Left colon (tissue), 2 donors: ENCODE measurements at places on chromosomes 2 and 18. TPM values are rescaled to one million over a fixed set of nuclear protein-coding genes. Genes with fewer than 3 reads are reported as not detected.

Gene COL4A3
- 0.61 TPM for total RNA-seq

Gene SLC14A1
- 1.0 TPM for total RNA-seq

Gene FARSB
- 19.2 TPM for total RNA-seq

DNA sequence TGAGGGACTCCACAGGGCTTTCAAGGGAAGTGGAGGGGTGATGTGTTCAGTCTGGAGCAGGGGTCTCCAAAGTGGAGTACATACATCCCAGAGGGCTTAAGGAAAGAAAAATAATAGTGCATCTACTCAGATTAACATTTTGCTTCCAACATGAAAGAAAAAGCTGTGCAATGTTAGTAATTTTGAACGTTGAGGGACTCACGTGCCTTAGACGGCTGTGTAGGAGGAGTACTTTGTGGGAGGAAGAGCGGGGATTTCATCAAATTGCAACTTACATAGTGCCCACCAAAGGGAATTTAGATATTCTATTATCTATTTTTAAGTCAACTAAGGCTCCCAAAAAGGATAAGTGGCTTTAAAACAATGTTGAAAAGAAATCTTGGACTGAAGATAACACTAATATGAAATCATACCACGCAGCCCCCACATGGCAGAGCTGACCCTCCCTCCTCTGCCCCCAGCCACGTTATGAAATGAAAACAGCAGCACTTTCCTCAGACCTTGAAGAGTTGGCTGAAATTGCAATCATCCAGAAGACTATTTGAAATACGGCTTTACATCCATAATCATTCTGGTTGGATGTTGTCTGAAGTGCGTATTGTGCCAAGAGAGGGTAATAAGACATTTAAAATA lies 42.9 kb downstream of the MEX3C start:
- no peak for DNase-seq

DNA sequence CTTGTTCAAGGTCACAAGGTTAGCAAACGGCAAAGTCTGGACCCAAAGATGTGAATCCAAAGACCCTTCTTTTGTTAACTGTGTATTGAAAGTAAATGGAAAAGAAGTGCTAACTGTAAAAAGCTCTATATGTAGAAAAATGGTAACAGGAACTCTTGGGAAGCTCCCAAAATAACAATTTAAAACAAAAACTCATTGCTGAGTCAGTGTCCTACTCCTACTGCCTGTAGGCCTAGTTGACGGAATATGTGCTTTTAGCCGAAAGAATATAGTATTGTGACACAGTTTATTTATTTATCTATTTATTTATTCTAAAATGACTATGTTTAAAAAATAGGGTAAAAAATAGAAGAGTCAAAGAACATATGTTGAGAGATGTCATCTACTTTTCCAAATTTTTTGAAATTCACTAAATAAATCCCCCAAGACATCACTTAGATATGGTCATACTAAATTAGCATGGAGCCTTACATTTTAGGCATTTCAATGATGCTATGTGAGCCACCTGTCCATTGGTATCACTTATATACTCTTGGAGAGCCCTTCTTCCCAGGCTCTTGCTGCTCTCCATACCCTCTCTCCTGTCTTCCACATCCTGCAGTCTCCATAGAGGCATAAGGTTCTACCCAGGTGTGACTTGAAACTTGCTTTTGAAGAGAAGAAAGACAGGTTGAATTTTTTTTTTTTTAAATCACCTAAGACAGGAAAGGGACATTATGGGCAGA lies 13.7 kb downstream of the COL5A2 start:
- DNase-seq: no peak

- DNase-seq: no peak
Observed at GRCh38 chr2:113073325-113073834, 5.6 kb downstream of the IL1F10 start.

- no peak for DNase-seq
Observed at GRCh38 chr18:58337285-58337684, 291.6 kb downstream of the ALPK2 start.

GRCh38 chr2:111705239-111705638 lies 178.8 kb downstream of the ANAPC1 start:
- DNase-seq: no peak

DNA sequence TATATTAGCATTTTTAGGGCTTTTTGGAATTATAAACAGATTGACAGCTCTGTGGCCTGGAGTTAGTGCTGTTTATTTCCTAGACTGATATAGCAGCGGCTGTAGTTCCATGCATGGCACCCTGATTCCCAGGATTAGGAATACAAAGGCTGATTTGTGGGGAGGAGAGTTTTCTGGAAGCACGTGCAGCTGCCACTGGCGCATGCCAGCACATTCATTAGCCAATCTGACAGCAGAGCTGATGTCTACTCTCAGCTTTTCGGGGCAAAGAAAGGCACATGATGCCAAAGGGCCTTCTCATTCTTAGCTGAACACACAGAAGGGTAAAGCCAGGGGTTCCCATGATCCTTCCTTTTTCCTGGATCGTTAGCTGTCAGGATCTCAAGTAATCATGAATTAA lies 45.7 kb upstream of the RAPH1 start:
- DNase-seq: no peak

- no peak for DNase-seq
Observed at GRCh38 chr2:74714691-74715080, 60.6 kb downstream of the SEMA4F start.

- peak; percentile 78 for DNase-seq
Observed at GRCh38 chr2:232835687-232836208, 34.3 kb upstream of the SNORC start.

- no peak for DNase-seq
Observed at GRCh38 chr2:175111200-175111657, 56.8 kb downstream of the ATF2 start.
